Dermis microvascular lymphatic vessel endothelial cell (primary cell): ENCODE measurements at places on chromosomes 5 and 9. TPM values are rescaled to one million over a fixed set of nuclear protein-coding genes. Genes with fewer than 3 reads are reported as not detected.
A peak's percentile ranks its signal among the peaks of the same experiment; 100 is the strongest.

GRCh38 chr5:2748861-2749513, 2.5 kb downstream of the IRX2 start:
- no peak for DNase-seq

GRCh38 chr9:70607926-70608325, 193.5 kb upstream of the KLF9 start:
- no peak for DNase-seq

- DNase-seq, result no peak
These were observed 13.2 kb downstream of the FRMPD1 start for GRCh38 chr9:37663926-37664325.

DNA sequence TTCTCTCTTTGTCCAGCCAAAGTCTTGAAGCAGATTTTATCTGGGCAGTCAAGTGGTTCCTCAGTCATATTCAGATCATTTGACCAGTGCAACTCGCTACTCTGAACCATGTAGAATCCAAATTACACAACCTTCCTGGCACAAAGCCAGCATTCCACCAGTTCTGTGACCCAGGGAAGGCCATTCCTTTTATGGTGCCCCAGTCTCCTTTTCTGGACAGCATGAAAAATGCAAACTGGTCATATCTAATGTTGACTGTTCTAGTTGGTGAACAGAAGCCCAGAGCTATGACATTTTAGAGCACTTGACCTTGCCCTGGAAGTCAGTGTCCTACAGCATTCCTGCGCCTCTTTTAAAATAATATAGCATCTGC, 364.6 kb downstream of the BRINP1 start:
- no peak for DNase-seq

DNA sequence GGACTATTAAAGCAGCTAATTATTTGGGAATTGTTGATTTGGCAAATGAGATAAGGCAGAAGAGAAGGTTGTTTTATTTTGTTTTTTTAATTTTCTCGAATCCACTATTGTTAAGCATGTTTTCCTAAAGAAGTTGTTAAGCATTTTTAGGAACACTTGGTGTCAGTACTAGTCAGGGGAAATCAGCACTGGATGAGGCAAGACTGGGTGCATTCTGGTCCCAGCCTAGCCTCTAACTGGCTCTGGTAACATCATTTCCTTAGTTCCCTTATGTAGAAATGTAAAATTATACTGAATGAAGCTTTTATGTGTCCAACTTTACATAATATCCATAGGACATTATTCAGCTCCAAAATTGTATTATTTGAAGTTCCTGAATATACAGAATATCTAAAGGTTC, 196.1 kb downstream of the PCSK5 start:
- DNase-seq, result no peak

- peak; percentile 40 for DNase-seq
These were observed 732 bp downstream of the PBX3 start for GRCh38 chr9:125747765-125748445.

DMXL1 gene
- 17.7 and 18.1 TPM in 2 replicates for total RNA-seq

DNA sequence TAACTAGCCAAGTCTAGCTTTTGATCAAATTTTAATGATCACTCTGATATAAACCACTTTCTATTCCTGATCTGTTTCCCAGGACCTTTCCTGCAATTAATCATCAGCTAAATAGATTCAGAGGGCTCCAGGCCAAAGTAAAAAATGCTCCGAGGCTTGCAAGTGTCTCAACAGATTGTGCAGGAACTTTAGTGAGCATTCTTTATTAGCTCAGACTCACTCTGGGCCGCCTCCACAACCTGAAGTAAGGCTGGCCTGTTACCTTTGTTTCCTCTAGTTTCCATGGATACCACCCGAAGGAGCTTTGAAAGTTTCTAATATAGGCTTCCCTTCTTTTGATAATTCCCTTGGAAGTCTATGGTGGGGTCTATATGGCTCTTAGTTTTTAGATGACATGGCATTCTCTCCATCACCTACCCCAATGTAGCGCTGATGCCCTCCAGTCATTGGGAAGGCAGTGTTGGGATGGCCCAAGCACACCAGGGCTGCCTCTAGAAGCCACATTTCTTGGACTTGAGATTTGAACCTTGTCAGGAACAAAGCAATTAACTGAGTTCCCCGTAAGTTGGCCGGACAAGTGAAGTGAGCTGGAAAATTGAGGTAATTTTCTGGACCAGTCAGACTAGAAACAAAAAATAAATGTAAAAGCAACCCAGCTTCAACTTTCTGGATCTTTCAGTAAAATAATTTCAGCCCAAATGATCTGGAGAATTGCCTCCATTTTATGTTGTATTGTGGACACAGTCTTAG, 97.6 kb upstream of the LHFPL2 start:
- no peak for DNase-seq

DNA sequence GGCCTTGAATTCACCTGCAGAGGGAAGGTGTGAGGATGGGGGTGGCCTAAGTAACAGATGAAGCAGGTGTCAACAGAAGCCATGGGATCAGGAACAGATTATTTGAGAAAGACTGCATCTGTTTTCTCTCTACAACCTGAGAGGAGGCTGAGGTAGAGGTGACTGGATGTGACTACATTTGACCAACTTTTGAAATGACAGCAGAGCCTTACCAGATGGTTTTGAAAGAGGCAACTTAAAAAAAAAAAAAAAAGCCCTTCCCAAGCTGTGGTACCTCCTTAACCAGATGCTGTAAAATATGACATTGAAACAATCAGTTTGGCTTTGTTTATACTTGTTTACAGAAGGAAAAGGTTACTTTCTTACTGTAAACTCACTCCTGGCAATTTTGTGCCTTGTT, 108.6 kb downstream of the TRIO start:
- no peak for DNase-seq

DNA sequence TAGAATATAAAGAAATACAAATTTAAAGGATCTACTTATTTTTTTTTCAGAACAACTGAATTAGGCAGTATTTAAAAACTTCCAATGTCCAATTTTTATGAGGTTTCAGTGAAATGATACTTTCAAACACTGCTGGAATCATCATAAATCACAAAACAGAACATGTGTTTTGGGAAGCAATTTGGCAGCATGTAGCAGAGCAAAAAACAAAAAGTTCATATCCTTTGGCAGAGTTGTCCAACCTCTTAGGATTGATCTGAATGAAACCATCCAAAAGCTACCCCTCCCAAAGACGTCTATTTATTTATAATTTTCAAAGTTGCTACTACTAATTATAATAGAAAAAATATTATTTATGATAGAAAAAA, 192.4 kb upstream of the PUM3 start:
- no peak for DNase-seq

DNA sequence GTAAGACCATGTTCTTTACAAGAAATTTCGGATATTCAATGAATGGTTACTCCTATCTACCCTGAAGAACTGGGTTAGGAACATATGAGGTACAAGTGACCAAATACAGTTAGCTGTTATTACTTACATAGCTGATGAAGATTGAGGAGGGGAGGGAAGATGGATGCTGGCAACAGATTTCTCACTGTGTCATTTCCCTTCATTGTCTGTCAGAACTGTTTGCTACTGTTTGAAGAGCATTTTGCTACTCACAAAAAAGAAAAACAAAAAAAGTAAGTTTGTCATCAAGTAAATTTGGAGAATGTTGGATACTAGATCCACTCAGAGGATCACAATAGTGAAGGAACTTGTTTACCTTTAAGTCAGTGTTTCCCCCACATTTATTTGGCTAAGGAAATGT, 53.7 kb downstream of the ENC1 start:
- peak; percentile 85 for DNase-seq

- no peak for DNase-seq
These were observed 134.4 kb downstream of the BARX1 start for GRCh38 chr9:93820667-93821306.

DNA sequence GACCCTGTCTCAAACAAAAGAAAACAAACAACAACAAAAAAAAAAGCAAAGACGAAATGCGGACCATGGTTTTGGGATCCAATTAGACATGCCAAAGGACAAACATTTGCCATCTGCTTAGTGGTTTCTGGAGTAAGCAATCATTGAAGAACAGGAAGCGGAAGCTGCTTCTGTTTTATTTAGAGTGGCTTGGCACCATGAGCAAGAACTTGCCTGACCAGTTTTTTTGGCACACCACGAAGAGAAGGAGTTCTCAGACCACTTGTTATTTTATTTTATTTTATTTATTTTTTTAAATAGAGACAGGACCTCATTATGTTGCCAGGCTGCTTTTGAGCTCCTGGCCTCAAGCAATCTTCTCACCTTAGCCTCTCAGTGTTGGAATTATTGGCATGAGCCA, 17.0 kb downstream of the BTF3 start:
- no peak for DNase-seq

DNA sequence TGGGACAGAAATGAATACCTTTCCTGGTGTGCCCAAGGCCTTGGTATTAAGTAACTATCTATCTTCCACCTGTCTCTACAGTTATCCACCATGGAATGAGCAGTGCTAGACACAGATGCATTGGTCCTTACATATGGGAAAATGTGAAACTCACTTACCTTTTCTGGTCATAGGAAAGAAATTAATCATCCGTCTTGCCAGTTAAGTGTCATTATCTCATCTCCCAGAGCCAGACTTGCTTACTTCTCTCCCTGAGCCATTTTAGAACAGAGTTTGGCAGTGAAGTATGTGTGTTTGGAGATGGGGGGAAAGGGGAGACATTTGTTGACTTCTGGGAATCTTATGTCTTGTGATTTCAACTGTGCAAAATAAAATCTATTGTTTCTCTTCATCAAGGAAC, 1211.0 kb upstream of the CDH6 start:
- no peak for DNase-seq

- no peak for DNase-seq
These were observed 30.7 kb upstream of the VCAN start for GRCh38 chr5:83440826-83441225.

TAF11L10 gene
- total RNA-seq, result not detected in 2 replicates

- no peak for DNase-seq
These were observed 927 bp upstream of the CDO1 start for GRCh38 chr5:115817386-115817785.

DNA sequence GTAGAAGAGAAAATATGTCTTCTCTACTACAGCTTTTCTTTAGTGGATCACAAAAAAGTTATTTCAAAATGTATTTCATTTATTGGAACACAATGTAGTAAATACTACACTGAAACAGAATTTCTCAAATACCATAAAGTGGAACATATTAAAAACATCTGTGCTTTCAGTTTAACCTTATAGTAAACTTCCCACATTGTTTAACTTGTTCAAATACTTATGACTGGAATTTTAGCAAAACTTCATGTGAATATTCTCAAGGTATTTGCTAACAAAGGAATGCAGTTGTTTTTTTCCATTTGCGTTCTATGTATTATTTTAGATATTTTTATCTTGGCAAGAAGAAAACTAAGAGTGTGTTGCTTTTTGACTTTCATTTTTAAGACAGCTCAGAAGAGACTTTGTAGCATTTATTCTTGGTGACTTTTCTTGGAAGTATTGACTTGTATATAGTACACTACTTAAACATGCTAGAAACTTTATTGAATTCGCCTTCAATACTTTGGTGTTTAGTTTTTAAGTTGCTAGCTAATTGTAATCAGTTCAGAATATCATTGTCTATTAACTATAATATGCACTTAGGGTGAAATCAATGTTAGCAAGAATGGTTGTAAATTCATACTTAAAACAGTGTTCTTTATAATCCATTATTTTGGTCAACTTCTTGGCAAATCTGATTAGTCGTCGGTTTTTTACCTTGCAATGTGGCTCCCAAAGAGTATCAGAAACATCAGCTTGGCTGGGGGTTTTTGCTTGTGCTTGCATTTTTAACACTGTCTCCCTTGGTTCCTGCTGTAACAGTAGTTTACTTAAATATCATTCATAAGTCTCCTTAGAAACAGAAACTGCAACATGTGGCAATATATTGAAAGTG, 5.0 kb upstream of the RHOBTB3 start:
- DNase-seq, result no peak

- peak; percentile 38 for DNase-seq
These were observed 29.5 kb downstream of the C5orf15 start for GRCh38 chr5:133938929-133939328.

- peak; percentile 75 for DNase-seq
These were observed 48.8 kb downstream of the FANCC start for GRCh38 chr9:95268681-95269080.

COL23A1 gene
- total RNA-seq, result 0.13 TPM in 2 replicates

GRCh38 chr9:78242041-78242440, 6.2 kb downstream of the CEP78 start:
- DNase-seq, result no peak

RFESD gene
- total RNA-seq, result 1.2 and 1.4 TPM in 2 replicates

- DNase-seq, result no peak
These were observed 668.8 kb upstream of the RGMB start for GRCh38 chr5:98104454-98105188.

GRCh38 chr5:58764199-58764598, 181.3 kb downstream of the RAB3C start:
- DNase-seq, result no peak

TNFSF8 gene
- not detected in 2 replicates for total RNA-seq

DNA sequence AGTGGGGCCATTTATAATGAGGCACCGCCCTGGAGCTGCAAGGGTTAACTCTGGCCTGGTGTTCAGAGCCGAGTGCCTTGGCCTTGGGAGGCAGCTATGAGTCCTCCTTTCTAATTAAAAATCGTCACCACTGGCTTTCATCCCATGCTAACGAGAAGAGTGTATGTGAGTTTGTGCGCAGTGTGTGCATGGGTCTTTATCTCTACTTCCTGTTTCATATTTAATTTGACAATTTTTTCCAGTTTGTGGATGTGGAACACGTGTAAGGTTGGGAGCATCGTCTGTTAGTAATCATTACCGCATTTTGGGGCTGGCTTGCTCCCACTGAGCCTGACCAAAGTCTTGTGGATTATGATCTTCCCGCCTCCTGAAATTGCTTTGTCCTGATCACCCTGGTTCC, 76.4 kb downstream of the NDFIP1 start:
- no peak for DNase-seq

- no peak for DNase-seq
These were observed 39.2 kb downstream of the RCL1 start for GRCh38 chr9:4831944-4832343.

DNA sequence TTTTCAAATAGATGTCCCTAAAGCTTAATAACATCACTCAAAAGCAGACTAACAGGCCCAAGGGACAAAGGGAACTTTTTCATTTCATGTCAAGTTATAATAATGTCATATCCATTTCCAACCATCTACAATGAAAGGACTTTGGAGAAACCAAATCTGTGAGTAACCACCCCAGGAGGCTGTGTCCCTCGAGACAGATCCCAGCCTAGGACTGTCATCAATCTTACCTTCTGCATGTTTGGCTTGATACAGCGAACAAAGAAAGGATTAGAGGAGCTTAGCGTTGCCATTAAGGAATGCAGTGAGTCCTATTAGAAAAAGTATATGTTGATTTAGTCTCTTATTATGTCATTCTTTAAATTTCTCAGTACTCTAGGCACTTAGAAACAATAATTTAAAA, 137.8 kb upstream of the RETREG1 start:
- DNase-seq, result no peak

DNA sequence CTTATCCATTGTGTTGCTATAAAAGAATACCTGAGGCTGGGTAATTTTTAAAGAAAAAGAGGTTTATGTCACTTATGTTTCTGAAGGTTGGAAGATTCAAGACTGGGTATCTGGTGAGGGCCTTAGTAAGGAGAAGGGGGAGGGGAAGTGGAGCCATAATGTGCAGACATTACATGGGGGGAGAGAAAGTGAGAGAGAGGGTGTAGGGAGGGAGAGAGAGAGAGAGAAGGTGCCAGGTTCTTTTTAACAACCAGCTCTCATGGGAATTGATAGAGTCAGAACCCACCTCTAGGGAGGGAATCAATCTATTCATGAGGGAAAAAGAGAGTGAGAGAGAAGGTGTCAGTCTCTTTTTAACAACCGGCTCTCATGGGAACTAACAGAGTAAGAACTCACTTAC, 29.5 kb downstream of the SPEF2 start:
- DNase-seq, result no peak
